SW 1271 (cell line): ENCODE measurements at places on chromosomes 11 and 22.

DNA sequence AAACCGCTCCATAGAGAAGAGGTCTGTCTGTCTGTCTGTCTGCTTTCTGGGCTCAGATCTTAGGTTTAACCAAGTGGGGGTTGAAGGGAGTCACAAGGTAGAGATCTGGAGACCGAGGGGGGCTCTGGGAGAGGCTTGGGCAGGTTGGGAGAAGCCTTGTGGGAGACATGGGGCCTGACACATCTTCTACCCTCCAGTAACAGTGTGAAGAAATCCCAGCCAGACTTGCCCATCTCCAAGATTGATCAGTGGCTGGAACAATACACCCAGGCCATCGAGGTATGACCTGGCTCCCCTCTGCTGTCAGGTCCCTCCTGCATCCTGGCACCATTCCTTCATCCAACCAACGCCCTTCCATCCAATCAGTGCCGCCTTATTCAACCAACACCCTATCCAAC lies 7.4 kb downstream of the PRR33 start:
- DNase-seq: no peak

DNA sequence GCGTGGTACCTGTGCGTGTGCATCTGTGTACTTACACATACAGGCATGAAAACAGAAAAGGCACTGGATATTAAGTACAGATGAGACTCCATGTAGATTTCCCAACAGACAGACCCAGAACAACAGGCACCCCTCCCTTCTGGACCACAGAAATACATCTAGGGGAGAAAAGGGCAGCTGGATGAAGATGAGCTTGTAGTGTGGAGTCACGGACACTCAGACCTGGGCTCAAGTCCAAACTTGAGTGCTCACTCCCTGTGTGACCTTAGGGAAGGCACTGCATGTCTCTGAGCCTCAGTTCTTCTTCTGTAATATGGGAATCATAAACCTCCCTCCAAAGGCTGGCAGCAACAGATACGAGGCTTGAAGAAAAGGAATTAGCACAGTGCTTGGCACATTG lies 108.9 kb downstream of the GALNT18 start:
- no peak for DNase-seq

DNA sequence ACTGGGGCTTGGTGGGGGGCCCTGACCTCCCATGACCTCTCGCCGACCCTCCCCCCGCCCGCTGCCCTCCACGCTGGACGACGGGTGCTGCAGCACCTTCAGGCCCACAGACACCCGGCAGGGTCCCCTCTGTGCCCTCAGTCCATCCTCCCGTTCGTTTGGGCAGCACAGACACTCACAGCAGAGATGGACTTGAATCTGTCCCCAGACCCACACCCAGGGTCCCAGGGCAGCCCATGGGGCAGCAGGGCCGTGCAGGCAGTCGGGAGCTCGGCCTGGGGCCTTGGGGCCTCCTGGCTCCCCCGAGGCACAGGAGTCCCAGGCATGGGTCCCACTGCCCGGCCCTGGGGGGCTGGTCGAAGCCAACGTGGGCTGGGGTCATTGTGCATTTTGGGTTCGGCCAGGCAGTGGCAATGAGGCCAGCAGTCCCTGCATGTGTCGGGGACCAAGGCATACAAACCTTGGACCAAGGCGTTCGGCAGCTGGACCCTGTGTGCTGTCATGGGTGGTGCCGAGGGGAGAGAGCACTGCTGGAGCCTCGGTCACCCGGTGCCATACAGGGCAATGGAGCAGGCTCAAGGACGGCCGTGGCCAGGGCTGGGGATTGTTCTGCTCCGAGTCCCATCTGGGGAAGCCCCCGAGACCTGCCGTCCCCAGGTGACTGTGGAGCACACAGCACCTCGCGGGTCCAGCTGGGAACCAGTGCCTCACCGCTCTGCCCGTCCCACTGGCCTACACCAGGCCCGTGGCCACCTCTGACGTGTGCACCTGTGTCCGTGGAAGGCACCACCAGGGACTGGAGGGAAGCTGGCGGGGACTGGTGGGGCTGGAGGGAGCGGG lies 19.3 kb upstream of the BRSK2 start:
- DNase-seq: no peak

GRCh38 chr11:1300121-1300520 lies 9.3 kb downstream of the TOLLIP start:
- no peak for DNase-seq

- no peak for DNase-seq
Observed at GRCh38 chr22:27097506-27097905, 440.1 kb downstream of the MIAT start.

GRCh38 chr11:118202599-118203422 lies 22.0 kb downstream of the JAML start:
- no peak for DNase-seq

- no peak for DNase-seq
Observed at GRCh38 chr11:115409691-115410220, 94.5 kb downstream of the CADM1 start.

GRCh38 chr11:57770793-57771192 lies 9.2 kb downstream of the CTNND1 start:
- no peak for DNase-seq

DNA sequence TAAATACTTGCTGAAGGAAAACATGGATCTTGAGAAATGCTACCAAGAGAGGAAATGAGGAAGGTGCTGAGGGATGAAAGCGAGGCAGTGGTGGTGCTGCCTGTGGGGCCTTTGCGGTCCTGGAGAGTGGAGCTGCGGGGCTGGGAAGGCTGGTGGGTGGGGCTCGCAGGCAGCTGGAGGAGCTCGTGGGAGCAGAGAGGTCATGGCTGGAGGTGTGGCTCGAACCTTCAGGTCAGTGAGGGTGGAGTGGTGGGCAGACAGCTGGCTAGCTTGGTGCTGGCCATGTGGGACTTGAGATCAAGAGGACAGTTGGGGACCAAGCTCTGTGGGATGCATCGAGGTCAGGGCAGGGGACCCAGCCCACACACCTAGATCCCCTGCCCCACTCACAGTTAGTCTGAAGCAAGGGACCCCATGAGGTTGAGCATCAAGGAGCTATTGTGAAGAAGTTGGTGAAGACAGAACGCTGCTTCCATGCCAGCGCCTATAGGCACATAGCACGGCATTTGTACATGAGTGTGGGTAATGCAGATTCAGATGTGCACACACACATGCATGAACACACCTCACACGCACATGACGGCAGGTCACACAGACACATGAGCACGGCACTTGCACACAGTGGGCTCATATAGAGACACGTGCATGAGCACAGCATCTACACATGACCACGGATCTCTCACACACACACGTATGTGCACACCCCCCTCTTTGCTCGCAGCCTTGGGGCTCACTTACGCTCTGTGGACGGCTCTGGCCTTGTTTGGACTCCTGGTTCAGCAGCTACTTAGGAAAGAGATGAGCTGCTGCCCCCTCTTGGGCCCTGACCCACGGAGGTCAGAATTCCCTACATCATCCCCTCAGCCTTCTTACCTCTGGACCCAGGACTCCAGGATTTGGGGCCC lies 30.4 kb downstream of the SHANK3 start:
- no peak for DNase-seq

GRCh38 chr11:16778876-16779275 lies 40.4 kb downstream of the C11orf58 start:
- no peak for DNase-seq

GRCh38 chr11:124098141-124098540 lies 17.1 kb upstream of the VWA5A start:
- DNase-seq: no peak

DNA sequence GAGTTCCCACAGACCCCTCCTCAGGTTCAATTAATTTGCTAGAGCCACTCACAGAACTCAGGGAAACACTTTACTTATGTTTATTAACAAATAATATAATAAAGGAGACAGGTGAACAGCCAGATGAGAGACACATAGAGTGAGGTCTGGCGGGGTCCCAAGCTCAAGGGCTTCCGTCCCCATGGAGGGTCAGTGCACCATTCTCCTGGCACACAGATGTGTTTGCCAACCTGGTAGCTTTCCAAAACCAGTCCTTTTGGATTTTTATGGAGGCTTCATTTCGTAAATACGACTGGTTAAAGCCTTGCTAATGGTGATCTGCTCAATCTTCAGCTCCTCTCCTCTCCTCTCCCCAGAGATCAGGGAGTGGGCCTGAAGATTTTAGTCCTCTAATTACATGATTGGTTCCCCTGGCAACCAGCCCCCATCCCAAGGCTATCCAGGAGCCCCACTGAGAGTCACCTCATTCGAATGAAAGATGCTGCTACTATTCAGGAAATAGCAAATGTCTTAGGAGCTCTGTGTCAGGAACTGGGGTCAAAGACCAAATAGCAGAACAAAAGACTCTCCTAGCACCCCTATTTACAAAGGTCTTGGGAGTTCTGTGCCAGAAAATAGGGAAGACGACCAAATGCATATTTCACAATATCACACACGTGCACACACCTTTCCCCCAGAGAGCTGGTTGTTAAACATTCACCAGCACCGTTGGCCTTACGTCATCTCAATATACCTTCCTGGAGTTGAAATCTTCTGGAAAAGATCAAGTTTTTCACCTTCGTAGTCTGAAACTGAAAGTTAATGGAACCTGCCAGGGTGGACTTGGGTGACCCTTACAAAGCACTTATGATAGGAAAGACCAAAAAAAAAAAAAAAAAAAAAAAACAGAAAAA lies 23.8 kb upstream of the CAPRIN1 start:
- DNase-seq: no peak

GRCh38 chr11:43962383-43963278 lies 20.2 kb downstream of the C11orf96 start:
- DNase-seq: no peak

GRCh38 chr22:23278883-23279675 lies 98.8 kb downstream of the BCR start:
- no peak for DNase-seq

DNA sequence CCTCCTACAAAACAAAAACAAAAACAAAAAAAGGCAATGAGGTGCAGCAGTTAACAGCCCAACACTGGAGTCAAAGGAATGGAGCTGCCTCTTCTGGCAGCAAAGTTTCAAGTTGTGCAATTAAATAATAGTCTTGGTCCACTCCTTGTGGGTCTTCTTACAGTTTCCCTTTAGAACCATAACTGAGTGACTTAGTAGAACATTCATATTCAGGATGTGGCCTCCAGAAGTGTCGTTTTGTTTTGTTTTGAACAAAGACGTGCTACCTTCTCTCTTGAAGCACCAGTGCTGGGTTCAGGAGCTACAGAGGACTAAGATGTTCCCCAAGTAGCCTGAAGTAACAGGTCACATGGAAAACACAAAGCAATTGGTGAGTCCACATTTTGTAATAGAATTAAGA lies 2.0 kb upstream of the JAML start:
- DNase-seq: no peak

GRCh38 chr11:61509043-61510029 lies 787 bp downstream of the LRRC10B start:
- DNase-seq: peak; percentile 52

DNA sequence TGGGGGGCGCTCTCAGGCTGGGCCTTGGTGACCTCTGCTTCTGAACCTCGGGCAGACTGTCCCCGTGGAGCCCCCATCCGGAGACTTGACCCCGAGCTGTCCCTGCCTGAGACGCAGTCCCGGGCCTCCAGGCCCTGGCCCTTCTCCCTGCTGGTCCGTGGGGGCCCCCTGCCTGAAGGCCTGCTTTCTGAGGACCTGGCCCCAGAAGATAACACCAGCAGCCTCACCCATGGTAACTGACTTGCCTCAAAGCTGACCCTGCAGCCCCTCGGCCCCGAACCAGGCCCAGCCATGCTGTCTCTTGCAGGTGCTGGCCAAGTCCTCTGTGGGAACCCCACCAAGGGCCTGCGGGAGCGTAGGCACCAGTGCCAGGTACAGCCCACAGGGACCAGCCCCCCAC lies 8.9 kb downstream of the LMNTD2 start:
- DNase-seq: no peak

GRCh38 chr11:83678831-83679584 lies 392.8 kb upstream of the CCDC90B start:
- no peak for DNase-seq

- DNase-seq: no peak
Observed at GRCh38 chr11:114321621-114322257, 25.5 kb downstream of the NNMT start.

GRCh38 chr11:119525180-119525866 lies 102.4 kb upstream of the THY1 start:
- no peak for DNase-seq

GRCh38 chr22:20436307-20436767 lies 1.3 kb downstream of the SCARF2 start:
- DNase-seq: no peak

- no peak for DNase-seq
Observed at GRCh38 chr11:92626624-92627023, 342.8 kb upstream of the MTNR1B start.

GRCh38 chr11:9851366-9851765 lies 187.5 kb downstream of the SWAP70 start:
- no peak for DNase-seq

- no peak for DNase-seq
Observed at GRCh38 chr11:123061403-123062157, at the start of gene HSPA8. Gene HSPA8 (minus strand): TSS chr11:123062136. CDS start chr11:123061324, 812 bp downstream.

- DNase-seq: peak; percentile 90
Observed at GRCh38 chr11:96388891-96389719, 607 bp downstream of the CCDC82 start.

DNA sequence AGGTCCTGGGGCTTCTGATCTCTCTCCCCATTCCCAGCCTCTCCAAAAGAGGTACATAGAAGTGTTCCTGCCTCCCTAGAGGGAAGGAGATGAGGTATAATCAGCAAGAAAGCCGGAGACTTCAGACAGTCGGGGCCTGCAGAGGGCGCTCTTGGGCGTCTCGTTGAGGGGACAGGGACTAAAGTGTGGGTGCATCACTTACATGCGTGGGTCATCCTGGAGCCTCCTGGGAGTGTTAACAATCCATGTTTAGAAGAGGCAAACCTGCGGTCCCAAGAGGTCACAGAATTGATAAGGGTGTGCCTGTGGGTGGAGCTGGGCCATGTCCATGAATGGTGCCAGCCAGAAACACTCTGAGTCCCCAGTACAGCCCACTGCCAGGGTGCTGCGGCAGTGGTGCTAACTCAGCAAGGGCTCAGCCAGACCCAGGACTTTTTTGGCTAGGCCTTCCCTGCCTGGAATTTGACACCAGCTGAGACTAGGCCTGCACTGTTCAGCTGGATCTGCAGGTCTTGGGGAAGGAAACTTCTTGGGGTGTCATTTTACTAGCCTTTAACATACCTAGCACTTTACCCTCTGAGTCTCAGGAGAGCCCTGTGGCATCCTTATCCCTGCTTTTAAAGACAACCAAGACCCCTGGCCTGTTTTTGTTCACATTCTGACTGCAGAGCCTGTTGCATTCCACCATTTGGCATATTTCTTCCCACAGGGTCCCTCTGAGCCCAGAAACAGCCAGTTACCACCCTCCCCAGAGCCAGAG lies 5.5 kb downstream of the YDJC start:
- DNase-seq: no peak

GRCh38 chr11:44622190-44622650 lies 56.8 kb downstream of the CD82 start:
- DNase-seq: no peak

GRCh38 chr11:117713538-117713991 lies 83.5 kb downstream of the DSCAML1 start:
- DNase-seq: no peak

- DNase-seq: no peak
Observed at GRCh38 chr11:25710975-25711374, 621.0 kb upstream of the ANO3 start.

GRCh38 chr22:18063306-18063705 lies 14.5 kb upstream of the PEX26 start:
- DNase-seq: no peak
